CD4-positive, alpha-beta T cell treated with Interleukin-2 at 100 ng/mL for 4 hours (primary cell): ENCODE measurements at places on chromosomes 4 and X.

- peak; percentile 10 for DNase-seq
Observed at GRCh38 chrX:154596290-154596929, 11.5 kb downstream of the CTAG1A start.

DNA sequence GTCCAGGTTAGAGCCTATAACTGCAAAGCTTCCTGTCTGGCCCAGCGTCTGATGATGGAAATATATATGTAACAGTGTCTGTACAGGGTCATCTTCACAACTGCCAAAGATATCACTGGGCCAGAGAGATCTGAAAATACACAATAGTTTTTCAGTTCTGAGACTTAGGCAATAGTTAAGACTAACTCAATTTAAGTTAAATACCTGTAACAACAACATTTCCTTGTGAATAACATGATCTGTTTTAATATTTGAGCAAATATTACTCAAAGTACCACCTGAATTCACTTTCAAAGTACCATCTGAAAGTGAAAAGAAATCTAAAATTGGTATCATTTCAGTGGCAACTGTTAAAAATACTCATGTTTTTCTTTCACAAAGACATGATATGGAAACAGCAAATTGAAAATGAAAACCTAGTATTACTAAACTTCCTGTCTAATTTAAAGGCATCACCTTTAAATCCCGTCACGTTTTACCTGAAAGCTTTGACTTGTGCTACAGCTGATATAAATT lies 9.6 kb downstream of the ZAR1 start:
- no peak for DNase-seq

- no peak for DNase-seq
Observed at GRCh38 chrX:35728481-35728880, 69.7 kb upstream of the MAGEB16 start.

GRCh38 chrX:40755291-40756249 lies 20.2 kb upstream of the MED14 start:
- DNase-seq = no peak

GRCh38 chrX:135416546-135416945 lies 5.2 kb upstream of the SMIM10L2A start:
- DNase-seq = no peak

GRCh38 chr4:132587626-132588025 lies 561.5 kb upstream of the PCDH10 start:
- DNase-seq = no peak

GRCh38 chr4:169070895-169071218 lies 60.8 kb upstream of the CBR4 start:
- DNase-seq = no peak

DNA sequence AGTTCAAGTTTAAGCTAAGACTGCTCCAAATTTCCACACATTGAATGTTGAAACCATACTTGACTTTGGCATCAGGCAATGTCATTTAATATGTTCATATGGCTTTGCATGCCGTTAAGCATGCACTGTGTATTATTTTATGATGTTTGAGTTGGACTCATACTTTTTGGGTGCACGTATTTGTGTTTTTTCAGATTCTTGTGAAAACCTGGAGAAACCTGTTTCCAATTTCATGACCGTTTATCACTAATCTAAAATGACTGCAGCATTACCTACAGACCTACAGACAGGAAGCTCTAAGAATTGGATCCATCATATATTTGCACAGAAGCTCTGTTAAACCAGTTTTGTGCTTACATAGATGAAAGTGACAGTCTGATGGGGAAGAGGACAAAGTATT lies 1093.0 kb upstream of the INTU start:
- no peak for DNase-seq

DNA sequence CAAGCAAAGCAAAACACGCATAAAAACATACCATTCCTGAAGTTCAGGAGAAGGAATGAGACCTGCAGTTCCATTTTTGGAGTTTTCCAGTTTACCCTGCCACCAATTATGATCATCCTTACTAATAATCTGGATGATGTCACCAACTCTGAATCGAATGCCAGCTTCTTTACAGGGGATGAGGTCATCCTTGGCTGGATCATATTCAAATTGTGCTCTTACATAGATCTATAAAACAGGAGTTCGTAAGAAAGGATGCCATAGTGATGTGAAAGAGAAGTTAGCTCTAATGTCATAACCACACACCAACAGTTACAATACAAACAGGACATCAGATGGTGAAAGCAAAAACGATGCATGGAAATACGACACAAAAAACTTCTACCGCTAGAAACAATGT lies 106.5 kb downstream of the NYX start:
- DNase-seq = no peak

DNA sequence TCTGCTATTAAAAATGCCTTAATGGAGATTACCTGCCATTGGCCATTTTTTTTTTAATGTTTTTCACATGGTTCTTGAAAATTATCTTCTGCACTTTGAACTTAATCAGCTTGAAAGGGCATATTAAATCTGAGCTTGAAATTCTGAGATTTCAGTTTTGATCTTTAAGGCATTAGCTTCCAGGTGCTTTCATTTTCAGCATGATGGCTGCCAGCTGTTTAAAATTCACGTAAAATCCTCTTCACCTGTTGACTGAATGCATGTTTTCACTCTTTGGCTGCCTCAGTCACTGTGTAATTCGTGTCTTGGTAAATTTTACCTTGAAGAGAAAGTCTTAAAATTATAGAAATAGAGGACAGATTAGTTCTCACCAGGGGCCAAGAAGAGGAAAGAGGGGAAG lies 39.6 kb downstream of the SMAD1 start:
- no peak for DNase-seq

DNA sequence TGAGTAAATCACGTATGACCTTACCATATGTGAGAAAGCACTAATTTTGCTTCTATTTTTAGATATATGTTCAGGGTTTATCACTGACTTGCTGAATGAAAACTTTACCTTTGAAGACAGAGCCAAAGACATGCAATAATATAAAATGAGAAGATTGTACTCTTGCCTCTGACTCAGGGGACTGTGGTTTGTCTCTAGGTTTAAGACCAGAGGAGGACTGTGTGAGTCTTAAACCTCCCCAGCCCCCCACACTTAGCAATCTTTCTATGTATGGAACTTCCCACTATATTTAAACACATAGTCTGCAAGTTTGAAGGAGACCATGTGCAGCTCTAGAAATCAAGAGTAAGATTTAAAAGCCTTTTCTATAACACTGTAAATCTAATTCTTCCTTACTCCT lies 368.7 kb upstream of the FAM241A start:
- no peak for DNase-seq

DNA sequence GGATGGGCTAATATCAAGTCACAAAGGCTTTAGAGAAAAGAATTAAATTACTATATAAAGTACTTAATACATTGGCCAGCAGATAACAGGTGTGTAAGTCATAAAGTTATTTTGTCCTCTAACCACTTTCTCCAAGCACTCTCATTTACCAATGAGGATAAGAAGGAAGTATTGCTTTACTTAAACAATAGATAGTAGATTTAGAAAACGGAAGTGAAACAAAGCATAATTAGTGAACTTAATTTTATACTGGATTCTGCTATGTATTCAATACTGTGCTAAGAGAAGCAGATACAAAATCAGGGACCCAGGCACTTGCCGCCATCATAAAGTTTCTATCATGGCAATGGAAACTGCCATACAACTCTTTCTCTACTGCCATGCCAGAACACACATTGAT lies 24.0 kb downstream of the AFM start:
- no peak for DNase-seq

DNA sequence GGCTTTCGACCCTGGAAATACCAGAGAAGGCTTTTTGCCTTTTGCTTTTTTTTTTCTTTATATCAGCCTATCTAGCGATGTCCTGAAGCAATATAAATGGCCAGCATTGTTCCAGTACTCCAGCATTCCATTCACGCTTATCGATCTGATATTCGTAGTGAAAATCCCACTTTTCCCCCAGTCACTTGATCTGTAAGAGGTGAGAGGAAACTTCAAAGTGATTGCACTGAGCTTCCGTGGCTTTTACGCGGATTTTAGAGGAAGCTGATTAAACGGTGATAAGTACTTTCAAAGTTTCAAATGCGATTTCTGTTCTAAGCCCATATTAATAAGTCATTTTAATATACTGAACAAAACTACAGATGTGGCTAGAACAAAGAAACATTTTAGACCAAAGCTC lies 725.5 kb downstream of the TRIML1 start:
- DNase-seq = no peak

DNA sequence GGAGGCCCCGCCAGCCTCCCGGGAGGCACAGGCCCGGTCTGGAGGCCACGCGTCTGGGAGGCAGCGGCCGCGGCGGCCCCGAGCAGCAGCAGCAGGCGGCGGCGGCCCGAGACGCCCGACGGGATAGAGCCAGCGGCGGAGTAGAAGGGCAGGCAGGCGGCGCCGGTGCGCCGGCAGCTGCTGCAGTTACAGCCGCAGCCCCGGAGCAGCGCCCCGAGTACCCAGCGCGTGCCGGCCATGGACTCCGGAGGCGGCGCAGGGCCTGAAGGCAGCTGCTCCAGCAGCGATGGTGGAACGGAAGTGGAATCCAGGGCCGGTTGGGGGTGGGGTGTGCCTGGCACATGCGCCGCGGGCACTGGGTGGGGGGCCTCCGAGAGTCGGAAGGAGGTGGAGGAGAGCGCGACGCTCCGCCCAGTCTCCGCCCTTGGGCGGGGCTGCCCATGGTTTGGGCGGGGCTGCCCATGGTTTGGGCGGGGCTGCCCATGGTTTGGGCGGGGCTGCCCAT lies at the start of gene GRSF1:
GRSF1 (minus strand) TSS at position 302 of the 505 bp plus-strand sequence; CDS start at position 239, 63 bp downstream.
- peak; percentile 94 for DNase-seq

DNA sequence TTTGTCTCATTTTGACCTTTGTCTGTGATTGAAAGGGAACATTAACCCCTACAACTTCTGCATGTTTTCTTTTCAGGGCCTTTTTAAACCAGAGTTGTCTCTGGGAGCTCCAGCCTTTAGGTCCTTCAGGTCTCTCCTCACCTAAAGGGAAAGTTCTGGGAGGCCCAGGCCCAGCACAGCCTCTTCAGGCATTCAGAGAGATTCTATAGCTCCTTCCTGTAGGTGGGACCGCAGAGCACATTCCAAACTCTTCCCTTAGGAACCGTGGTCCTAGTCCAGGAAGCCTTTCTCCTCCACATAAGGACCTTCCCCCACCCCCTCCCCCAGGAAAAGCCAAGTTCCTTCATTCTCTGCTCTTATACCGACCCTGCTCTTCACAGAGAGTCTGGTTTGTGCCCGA lies 14.9 kb downstream of the NKX6-1 start:
- no peak for DNase-seq

DNA sequence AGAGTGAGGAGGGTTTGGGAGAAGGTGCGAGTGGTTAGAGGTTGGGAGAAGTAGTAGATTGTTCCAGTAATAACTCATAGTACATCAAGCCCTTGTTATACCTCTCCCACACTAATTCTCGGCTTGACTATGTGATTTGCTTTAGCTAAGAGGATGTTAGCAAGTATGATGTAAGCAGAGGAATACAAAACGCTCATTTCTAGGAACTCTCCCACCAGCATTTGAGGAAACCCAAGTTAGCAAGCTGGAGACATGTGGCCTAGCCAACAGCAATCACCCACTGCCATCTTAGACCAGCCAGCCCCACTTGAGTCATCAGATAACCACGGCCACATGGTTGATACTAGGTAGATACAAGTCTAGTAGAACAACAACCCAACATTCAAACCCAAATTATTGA lies 14.2 kb downstream of the FTHL17 start:
- DNase-seq = no peak

DNA sequence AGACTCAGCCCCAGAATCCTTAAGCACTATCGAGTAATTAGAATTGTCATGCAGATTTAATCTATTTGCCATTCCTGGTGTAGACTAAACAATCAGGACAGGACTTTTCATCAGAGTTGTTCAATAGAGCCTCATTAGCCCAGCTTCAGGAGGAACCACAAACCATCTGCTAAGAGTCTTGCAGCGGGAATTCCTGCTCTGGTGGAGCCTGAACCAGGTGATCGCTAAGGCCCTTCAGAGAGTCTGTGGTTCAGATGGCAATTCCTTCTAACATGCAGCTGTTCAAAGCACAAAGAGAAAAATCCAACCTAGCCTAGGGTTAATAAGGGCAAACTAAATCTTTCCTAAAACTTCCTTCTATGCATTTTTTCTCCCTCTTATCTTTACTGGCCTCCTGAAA lies 119.1 kb upstream of the CPEB2 start:
- no peak for DNase-seq

GRCh38 chr4:185004562-185005218 lies 13.6 kb upstream of the HELT start:
- DNase-seq = no peak
